ENCODE measurements at places on chromosomes 7 and 10.

GRCh38 chr7:66558660-66559465 lies 69.8 kb upstream of the KCTD7 start:
- no peak for DNase-seq

DNA sequence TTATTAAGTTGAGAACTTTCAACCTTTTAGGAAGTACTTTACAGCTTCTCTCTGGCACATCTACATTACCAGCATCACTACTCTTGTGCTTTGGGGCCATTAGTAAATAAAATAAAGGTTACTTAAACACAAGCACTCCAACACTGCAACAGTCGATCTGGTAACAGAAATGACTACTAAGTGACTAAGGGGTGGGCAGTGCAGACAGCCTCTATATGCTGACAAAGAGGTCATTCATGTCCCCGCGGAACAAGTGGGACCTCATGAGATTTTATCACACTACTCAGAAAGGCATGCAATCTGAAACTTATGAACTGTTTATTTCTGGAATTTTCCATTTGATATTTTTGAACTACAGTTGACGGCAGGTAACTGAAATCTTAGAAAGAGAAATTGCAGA lies 111.3 kb upstream of the DNAJB12 start:
- no peak for DNase-seq

DNA sequence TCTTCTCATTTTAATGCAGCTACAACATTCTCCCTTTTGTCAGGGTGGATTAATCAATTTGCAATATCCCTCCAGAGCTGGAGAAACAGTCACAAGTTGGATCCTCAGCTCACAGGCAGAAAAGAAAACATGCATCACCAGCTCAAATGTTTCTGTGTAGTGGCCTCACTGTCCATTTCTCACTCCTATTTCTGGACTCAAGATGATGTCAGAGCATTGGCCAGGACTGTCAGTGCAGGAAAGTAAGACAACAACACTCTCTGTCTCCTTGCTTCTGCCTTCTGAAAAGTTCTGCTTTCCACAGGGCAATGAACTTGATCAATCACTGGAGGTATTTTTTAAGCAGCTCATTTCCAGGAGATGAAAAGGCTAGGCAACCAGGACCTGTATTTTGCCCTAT lies 8.2 kb upstream of the SVIL start:
- DNase-seq, result no peak

GRCh38 chr10:31929261-31930022 lies 811 bp upstream of the ARHGAP12 start:
- DNase-seq, result peak; percentile 27

GRCh38 chr10:13709931-13710650 lies 123.3 kb downstream of the PRPF18 start:
- no peak for DNase-seq

DNA sequence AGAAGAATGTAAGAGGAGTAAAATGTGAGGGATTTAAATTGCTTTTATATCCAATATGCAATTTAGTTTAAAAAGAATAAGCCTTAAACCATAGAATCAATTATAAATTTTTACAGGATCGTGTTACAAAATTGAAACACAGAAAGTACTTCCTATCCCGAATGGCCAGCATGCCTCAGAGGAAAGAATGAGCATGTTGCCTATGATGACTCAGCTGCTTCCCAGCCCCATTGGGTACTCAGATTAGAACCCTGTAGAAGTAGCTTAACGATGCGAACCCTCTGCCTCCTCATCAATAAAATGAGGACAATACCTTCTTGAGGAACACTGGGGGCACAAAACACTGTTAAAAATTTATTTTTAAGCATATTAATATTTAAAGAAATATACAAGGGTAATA lies 113.4 kb upstream of the CDK1 start:
- no peak for DNase-seq

DNA sequence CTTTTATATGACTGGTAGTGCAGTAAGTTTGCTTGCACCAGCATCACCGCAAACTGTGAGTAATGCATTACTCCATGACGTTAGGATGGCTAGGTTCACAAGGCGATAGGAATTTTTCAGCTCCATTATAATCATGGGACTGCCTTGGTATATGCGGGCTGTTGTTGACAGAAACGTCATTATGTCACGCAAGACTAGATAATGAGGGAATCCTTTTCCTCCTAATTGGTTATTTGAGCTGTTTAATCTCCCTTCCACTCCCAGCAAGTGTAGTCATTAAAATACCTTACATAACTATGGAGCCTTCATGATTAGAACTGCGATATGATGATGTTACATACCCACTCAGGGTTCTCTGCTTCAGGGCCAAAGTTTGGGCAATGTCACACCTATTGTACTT lies 17.3 kb downstream of the KLLN start:
- DNase-seq, result no peak

DNA sequence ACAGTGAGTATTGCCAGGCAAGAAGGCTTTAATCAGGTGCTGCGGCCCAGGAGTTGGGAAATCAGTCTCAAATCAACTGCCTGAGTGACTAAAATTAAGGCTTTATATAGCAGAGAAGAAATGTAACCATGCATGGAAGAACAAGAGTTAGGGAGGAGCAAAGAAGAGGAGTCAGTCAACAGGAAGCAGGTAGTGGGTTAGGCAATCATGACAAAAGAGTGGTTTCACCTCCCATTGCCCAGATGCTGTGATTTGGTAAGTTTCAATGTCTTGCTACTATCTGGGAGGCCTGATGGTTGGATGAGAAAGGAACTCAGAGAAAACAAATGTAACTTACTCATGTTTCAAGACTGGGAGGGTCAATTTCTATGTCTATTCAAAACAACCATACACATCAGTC lies 998.3 kb downstream of the GATA3 start:
- DNase-seq, result no peak

DNA sequence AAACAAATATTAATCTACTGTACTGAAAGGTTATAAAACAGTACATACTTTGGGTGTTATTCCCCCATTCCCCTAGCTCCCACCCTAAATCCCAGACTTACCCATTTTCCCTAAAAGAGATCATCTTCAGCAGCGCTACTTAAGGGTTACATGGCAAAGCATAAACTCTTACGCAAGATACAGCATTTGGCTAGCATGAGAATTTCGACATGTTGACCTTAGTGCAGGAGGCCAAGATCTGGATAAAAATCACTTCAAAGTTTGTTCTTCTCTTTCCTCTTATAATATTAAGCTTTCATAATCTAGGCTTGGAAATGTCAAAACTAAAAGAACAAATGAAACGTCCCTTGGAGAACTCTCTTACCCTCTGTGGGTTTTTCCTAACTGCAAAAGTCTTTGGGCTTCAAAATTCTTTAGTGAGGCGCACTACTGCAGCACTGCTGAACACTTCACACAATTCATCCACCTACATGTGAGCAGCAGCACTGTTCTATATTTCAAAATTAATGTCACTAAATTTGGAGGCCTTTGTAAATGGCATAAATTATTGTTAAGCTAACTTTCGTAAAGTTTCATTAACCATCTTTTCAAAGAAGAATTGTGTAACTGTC lies 59.5 kb upstream of the PDLIM1 start:
- DNase-seq, result no peak

- no peak for DNase-seq
These were observed 154.4 kb upstream of the NPY start for GRCh38 chr7:24129597-24129996.

DNA sequence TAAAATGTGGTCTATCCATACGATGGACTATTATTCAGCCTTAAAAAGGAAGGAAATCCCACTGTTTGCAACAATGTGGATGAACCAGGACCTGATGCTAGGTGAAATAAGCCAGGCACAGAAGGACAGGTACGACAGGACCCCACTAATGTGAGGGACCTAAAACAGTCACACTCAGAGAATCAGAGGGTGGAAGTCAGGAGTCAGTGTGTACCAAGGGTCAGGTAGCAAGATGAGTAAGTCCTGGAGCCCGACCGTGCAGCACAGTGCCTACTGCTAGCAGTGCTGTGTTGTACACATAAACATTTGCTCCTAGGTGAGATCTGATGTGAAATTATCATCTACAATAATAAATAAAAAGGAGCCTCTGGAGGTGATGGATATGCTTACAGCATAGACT lies 322.3 kb downstream of the GLRX3 start:
- DNase-seq, result no peak

- DNase-seq, result no peak
These were observed 2.0 kb downstream of the KAZALD1 start for GRCh38 chr10:101063548-101064414.

- no peak for DNase-seq
These were observed 60.4 kb downstream of the INSYN2A start for GRCh38 chr10:127135844-127136577.

DNA sequence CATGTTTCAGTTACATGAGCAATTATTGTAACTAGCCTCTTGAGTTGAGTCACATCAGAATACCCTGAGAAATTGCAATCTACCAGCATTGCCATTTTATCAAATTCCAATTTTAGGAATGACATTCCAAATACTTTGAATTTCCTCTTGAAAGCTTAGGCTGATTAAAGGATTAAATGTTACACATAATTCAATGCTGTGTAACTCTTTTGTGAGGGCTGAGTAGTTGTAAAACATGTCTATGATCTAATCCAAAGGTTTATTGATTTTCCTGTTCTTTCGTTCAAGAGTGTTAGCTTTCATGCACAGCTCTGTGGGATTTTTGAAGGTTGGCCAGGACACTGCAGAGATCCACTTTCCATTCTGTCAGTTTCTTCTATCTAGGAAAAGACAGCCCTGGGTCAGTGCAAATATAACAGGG lies 193.1 kb downstream of the SORCS1 start:
- no peak for DNase-seq

DNA sequence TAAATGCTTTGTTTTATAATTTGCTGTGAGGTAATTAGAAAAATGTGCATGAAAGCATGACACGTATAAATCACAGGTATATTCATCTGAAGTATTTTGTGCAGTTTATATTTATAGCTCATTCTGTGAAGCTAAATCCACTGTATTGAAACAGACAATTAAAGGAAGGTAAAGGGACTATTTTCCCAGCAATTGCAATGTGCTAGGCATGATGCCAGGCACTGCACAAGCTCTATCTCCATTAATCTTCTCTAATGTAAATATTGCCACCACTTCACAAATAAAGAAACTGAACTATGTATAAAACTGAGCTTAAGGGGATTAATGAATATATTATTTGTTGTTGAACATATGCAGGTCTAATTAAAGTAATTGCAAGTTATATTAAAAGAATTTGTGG lies 1012.5 kb downstream of the NRG3 start:
- DNase-seq, result no peak

DNA sequence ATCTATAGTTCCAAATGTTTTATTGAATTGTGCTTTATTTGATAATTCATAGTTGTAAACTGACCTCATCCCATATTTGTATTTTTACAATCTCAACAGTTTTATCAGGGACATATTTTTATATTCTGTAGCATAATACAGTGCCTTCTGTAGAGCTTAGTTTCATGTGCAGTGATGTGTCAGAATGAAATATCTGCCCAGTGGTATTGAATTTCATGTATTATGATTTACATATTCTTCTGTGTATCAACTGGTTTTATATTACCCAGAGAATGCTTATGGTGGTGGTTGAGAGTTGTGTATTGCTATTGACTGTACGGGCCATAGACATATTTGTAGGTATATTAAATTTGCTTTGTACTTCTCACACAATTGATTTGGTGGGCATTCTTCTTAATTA lies 89.9 kb downstream of the KAT6B start:
- no peak for DNase-seq

DNA sequence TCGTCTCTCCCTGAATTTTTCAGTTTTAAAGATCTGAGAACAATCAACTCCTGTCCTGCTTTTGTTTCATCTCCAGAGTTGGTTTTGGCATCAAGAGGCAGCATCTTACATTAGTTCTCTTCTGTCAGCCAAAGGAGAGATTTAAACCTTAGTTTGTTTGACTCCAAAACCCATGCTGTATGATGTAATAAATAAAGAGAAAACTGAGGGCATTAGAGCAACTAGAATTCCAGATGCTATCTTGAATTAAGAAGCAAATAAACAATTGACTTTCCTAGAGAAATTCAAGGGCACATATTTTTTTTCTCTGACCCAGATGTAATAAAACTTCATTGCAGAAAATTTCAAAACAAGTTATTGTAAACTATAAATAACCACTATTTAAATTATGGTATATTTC lies 54.4 kb downstream of the INHBA start:
- DNase-seq, result no peak

DNA sequence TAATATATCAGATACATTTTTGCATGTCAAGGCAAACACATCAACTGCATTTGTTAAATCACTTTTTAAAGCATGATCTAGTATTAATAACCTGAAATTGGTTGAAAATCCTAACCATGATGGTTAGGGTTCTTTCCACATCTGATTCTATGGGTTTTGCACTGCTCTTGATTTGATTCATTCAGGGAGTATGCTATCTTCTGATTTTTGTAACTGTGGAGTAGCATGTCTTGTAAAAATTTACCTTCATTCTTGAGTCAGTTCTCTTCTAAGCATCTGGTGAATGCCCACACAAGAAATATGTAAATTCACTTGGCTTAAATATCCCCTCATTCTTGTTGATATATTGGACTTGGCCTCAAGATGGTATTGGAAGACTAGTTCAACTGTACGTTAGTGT lies 178.7 kb downstream of the KLF6 start:
- DNase-seq, result no peak

DNA sequence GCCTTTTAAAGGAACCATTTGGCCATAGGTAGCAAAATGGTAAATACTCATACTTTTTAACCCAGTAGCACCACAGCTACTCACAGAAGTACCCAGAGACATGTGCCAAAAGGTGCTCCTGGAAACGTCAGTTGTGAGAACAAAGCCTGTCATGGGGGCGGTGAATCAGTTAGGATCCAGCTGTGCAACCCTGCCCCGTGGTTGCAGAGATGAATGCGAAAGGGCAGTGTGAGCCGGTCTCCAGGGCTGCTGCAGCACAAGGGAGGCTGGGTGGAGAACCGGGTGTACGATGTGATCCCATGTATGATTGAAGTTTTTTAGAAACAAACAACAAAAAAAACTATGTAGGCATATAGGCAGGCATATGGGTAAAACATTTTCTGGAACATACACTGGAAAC lies 1.3 kb upstream of the LRRC18 start:
- DNase-seq, result no peak

GRCh38 chr7:69922026-69922803 lies 323.9 kb downstream of the AUTS2 start:
- no peak for DNase-seq

DNA sequence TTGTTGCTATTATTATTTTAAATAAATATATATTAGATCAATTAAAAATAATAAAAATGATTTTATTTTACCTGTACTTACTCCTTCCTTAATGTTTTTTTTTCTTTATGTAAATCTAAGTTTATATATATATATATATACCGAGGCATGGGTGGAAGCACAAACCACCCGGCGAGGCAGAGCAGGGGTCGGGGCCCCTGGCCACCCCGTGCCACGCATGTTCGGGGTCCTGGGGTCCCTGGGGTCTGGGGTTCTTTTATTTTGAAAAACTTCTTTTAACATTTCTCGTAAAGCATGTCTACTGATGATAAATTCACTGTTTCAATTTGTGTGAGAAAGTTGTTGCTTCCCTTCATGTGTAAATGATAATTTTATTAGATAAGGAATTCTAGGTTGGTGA lies 976.1 kb downstream of the REEP3 start:
- no peak for DNase-seq

DNA sequence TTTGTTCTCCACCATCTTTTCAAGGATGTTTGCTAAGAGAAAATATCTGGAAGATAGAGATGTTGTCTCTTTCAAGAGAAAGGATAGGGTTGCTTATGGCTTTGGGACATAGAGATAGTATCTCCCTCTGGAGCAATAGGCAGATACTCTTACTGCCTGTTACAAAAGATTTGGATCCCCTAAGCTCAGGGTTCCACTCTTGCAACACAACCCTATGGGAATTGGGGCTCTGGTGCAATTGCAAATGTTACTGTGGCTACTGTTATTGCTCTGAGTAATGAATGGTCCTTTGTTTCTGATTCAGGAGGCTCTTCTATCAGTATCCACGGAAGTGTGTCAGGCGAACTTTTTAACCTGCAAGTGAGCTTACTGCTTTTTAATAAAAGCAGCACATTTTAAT lies 88.8 kb downstream of the GPR85 start:
- DNase-seq, result no peak
